Fibroblast of the conjunctiva (primary cell): ENCODE measurements at places on chromosomes 16 and 17.

DNA sequence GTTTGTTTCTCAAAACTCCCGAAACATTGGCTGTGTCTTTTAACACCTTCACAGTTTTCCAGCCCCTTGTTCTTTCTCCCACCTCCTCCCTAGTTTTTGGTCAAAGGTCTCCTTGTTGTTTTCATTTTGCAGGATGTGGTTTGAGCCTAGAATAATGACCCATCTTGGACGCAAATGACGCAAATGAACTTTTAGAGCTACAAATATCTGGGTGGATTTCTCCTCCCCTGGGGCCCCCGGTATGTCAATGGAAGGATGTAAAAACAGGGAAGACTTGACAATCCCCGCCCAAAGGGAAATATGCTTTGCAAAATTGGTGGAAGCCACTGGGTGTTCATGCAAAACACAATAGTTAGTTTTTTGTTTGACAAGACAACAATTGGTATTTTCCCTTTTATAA, 236.0 kb upstream of the IRX3 start:
- no peak for DNase-seq

DNA sequence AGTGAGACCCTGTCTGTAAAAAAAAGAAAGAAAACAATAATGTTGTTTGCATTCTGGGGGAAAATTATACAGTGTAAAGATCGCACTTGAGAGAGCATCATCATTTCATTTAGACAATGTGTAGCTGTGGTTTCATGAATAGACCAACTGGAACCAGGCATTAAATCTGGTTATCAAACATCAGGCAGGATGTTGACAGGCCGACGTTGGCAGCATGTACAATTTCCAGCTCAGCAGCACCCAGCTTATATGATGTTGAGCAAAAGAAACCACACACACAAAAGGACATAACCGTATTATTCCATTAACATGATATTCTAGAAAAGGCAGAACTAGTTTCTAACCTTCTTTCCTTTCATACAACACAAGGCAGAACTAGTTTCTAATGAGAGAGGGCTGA, 5.8 kb downstream of the MARVELD3 start:
- no peak for DNase-seq

DNA sequence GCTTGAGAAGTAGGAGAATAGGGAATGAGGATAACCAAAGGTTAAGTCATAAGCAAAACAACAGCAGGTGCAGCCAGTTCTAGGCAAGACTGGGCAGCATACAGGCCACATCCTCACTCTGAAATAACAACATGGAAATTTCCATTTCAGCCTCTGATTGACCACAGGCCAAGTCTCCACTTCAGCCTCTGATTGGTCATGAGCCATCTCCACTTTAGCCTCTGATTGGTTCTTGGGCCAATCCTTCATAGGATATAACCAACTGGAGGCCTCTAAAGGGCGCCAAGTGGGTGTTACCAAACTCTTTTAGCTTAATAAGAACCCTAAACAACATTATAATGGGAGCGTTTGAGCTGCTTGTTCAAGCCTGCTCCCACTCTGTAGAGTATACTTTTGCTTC, 512.0 kb downstream of the NPIPA7 start:
- no peak for DNase-seq

- no peak for DNase-seq
These were observed 2.6 kb downstream of the PRAC1 start for GRCh38 chr17:48719642-48720265.

GRCh38 chr16:22693638-22694340, 120.2 kb upstream of the HS3ST2 start:
- no peak for DNase-seq

DNA sequence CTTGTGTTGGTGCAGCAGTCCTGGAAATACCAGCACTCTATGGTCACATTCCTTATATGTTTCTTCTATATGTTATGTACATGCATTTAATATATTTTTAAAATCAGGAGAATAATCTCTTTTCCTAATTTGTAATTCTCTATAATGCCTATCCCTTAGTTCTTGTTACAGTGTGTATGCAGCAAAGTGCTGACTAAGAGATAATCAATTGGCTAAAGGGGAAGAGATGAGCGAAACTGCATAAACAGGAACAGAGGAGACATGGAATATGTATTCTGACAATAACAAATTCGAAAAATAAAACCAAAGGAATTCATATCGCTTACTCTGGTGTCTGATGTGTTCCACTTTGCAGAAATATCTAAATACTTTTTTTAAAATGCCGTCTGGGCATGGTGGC, 41.7 kb downstream of the SYNRG start:
- no peak for DNase-seq

DNA sequence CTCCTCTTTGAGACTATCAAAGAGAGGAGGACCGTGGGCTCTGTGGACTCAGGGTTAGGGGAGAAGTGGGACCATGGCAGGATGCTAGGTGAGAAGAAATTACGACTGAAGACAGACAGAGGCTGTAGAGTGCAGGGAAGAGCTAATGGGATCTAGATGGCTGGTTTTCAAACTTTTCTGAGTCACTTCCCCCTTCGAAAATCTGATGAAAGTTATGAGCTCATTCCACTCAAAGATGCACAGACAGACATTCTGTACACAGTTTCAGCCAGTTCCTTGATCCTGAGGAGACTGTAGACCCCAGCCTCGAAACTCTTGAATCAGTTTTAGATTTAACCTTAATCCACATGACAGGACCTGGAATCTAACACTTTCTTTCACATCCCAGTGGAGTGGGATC, 40.7 kb downstream of the RGS9 start:
- no peak for DNase-seq

DNA sequence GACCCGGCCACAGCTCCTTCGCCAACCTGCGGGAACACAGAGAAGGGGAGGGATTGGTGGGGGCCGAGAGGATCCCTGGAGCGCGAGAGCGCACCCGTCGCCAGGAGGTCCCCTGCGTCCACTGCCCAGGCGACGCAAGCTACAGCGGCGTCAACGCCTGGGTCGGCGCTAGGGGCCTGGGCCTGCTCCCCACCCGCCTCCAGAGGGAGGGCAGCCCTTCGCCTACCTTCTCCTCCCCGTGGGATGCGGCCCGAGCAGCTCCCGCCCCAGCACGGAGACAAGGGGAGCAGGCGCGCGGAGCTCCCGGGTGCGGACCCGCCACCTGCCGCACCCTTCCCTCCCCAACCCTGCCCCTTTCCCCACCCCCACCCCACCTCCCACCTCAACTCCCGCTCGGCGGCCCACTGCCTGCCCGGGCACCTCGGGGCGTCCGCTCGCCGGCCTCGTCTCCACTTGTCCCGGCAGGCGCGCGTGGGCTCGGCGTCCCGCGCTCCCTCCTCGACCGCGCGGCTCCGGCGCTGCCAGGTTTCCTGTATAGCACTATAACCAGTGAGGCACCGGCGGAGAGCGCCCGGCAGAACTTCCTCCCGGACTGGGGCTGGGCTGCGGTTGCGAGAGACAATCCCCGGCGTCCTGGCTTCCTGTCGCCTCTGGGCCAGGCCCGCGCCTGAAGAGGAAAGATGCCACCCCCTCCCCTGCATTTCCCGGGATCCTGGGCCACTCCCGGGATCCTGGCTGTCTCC, 119.1 kb upstream of the SMURF2 start:
- no peak for DNase-seq

GRCh38 chr17:6943406-6943805, 52.4 kb upstream of the ALOX12 start:
- DNase-seq, result no peak

- DNase-seq, result peak; percentile 24
These were observed 302.7 kb upstream of the PMFBP1 start for GRCh38 chr16:72474501-72475123.

DNA sequence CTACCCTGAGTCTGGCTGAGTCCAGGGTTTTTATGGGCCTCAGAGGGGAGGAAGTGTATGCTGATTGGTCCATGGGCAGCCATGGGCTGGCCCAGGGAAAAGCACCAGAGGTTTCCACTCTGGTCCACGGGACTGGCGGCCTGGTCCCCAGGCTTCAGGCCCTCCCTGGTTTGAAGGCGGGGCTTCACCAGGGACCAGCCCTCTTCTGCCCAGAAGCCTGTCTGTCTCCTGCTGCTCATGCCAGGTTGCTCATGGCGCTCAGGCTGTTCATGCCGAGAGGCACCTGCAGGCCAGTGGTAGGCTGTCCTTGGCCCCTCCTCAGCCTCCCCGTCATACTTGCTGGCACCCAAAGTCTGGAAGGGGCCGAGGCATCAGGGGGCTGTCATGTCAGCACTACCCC, 45.0 kb upstream of the CLEC19A start:
- DNase-seq, result no peak

GRCh38 chr16:9003322-9003721, 39.6 kb upstream of the USP7 start:
- DNase-seq, result no peak

- no peak for DNase-seq
These were observed 3.0 kb upstream of the ITGAX start for GRCh38 chr16:31351942-31352325.

- no peak for DNase-seq
These were observed at the start of gene CDH3 for GRCh38 chr16:68644715-68645493. Gene CDH3 (plus strand): TSS chr16:68645310. CDS start chr16:68645380, 70 bp downstream.

GRCh38 chr16:12629271-12629670, 174.4 kb downstream of the CPPED1 start:
- no peak for DNase-seq

DNA sequence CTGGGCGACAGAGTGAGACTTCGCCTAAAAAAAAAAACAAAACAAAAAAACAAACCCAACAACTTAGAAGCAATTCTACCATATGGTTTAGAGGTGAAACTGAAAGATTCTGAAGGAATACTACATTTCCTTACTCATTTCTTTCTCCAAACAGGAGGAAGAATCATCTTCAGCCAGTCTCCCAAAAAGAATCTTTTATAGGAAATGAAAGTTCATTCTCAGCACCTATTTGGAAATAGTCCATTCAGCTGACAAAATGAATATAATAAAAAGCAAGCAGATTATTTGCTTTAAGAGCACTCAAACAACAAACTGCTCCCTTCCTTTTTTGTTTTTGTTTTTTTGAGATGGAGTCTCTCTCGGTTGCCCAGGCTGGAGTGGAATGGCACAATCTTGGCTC, 17.7 kb downstream of the GRB2 start:
- no peak for DNase-seq

GRCh38 chr17:79951361-79952264, 84.1 kb downstream of the TBC1D16 start:
- no peak for DNase-seq

DNA sequence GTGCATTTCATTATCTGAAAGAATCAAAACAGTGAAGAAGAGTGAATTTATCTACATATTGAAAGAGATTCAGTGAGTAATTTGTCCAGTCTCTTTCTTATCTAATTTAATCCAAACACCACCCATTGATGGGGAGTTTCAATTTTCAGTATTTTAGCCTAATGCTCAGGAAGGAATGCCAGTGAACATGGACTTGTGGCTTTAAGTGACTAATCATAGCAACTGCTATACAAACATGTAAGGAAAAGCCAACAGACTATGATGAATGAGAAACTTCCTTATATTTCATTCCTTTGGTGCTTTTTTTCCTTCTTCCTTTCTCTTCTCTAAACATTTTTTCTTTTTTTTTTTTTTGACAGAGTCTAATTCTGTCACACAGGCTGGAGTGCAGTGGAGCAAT, 885.8 kb downstream of the KCNJ2 start:
- DNase-seq, result no peak

DNA sequence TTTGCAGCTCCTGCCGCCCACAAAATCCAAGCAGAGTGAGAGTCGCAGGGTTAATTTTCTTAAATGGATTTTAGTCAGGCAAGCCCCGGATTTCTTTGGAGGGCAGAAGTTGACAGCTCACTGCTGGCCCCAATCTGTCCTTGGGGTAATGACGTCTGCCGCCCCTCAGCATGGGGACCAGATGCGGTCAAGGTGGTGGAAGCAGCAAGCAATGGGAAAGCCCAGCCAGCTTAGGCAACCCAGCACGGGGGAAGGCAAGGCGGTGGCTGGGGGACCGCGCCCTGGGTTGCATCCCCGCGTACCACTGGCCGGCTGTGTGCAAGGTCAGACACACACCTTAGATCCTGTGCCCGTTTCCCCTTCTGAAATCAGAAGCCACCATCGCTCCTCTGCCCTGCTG, 321.7 kb downstream of the C16orf95 start:
- DNase-seq, result no peak

DNA sequence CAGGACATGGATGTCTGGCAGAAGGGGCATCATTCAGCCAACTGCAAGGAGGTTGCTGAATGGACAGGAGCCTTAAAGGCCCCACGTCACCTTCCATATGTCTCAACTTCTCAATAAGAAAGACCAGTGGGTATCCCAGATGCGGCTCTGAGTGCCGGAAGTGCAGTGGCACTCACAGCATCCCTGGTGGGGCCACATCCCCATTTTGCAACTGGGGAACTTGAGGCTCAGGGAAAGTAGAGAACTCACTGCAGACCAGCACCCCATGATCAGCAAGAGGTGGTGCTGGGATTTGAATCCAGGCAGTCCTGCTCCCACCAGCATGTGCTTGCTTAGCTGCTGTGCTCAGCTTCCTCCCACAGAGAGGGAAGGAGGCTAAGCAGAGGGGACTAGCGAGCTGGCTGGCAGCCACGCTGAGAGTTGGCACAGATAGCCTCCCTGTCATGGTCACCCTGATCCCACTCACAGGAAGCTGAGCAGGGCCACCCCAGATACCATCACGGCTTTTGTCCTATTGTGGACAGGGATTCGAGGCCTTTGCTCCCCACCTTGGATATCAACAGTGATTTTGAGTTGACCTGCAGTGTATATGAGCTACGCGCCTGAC, 294.2 kb upstream of the FOXF1 start:
- DNase-seq, result no peak

DNA sequence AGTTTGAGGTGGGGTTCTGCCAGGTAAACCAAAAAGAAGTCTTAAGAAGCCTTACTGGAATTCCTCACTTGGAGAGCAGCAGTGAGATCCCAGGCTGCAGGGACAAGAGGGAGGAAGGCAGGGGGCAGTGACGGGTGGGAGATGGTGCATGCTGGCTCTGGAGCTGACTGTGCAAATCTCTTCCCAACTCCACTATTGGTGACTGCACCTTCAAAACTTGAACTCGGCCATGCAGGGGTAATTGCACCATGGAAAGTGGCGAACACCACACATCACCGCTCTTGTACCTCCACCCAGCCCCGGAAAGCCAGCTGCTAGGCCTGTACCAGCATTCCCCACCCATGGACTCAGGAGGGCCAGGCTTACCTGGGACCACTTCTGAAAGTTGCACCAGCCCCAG, 51.4 kb upstream of the CDR2 start:
- DNase-seq, result no peak

- no peak for DNase-seq
These were observed 316.1 kb upstream of the IRX3 start for GRCh38 chr16:54602666-54603065.
